ENCODE measurements at places on chromosomes 16 and 17.

DNA sequence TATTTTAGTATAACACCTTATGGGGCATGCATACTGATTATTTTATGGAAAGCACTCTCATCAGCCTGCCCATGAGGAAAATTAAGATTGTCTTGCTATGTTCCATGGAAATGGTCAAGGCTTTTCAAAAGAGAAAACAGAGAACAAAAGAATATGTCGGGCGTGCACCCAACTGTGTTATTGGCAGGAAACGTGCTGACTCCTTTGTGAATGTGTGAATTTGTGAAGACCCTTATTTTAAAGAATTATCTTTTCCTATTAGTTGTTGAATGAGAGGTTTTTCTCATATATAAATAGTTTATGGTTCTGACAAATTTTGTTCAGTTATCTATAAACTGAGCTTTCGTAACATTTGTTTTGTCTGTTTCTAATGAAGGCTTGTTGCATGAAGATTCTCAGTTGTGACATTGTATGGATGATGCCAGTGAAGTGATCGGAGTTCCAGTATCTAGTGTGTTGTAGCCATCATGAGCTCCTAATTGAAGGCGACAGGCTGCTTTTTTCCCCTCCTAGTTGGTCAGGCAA lies 180.0 kb downstream of the BCAS3 start:
- no peak for DNase-seq

GRCh38 chr17:46732160-46732559 lies 86.3 kb downstream of the WNT3 start:
- no peak for DNase-seq

DNA sequence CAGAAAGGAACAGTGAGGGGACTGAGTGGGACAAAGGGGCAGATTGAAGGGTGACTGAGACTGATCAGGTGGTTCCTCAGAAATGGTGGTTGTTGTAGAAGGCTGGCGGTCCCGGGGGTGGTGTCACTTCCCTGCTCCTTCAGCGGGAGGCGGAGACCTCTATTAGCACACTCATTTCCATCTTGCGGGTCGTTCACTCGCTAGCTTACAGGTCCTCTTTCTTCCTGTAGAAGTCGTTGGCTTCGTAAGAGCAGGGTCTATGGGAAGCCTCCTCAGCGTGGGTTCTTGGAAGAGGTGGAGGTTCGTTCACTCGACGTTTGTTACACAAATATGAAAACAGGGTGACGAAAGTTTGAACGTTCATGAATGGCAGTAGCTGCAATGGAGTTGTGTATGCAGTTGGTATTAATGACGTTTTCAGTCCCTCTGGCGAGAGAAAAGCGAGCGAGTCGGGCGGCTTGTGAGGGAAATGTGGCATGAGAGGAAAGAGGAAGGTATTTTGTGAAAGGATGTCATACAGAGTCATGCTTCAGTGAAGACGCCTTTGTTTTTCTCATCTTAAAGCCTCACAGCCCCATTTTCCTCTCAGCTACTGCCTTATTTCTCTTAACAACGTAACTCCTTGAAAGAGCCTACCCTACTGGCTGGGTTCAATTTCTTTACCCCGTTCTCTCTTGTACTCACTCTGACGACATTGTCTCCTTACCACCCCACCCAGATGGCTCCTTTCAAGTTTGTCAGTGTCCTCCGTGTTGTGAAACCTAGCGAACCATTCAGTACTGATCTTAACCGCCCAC lies 667 bp downstream of the EFCAB13 start:
- peak; percentile 29 for DNase-seq

GRCh38 chr16:48627148-48627547 lies 17.2 kb upstream of the N4BP1 start:
- DNase-seq, result no peak

GRCh38 chr17:63927464-63928171 lies 4.5 kb downstream of the CD79B start:
- DNase-seq, result no peak

- no peak for DNase-seq
These were observed 25.6 kb downstream of the PIK3R6 start for GRCh38 chr17:8841844-8842243.

GRCh38 chr17:56373981-56374833 lies 219.3 kb upstream of the NOG start:
- no peak for DNase-seq

DNA sequence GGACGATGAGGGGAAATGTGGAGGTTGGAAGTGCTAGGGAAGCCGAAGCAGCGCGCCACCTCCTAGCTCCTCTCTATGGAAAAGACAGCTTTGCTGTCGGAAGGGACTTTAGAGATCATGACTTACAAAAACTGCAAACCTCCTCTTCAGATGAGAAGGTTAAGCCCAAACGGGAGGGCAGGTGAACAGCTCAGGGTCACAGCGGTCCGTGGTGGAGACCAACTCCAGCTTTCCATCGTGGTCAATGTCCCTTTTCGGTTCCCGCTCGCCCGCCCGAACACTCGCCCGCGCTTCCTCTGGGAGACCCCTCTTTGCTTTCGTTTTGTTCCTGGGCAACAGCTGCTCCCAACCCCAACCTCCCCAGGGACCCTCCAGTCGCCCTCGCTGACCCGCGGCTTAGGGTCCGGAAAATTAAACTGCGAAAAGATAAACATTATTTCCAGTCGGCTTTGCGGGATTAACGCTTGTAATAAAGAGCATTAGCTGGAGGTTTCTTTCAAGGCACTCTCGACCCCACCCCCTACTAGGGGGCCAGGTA lies 7.7 kb downstream of the IRX6 start:
- DNase-seq, result no peak

DNA sequence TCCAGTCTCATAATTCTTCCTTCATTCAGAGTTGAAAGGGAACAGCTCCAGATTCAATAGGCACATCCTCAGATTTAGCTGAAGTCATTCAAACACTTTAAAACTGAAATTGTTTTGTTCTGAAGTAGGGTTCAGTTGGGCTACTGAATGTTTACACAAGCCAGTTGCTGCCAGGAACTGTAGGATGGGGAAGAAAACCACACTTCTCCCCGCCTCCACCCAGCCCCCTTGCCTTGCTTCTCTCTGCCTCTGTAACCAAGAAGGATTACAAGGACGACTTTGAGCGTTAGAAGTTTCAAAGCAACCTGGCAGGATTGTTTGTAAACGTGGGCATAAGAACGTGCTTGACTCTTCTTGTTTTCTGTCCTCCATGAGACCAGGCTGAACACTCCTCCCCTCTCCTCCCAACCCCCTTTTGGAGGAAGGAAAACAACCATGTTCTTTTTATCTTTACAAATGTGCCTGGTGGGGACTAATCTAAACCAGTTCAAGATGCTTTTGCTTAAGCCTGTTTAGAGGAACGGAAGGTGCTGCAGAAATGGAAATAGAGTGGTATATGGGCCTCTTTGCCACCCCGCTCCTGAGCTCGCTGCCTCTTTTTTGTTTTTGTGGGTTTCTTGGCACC lies 287.9 kb downstream of the FTO start:
- DNase-seq, result no peak

DNA sequence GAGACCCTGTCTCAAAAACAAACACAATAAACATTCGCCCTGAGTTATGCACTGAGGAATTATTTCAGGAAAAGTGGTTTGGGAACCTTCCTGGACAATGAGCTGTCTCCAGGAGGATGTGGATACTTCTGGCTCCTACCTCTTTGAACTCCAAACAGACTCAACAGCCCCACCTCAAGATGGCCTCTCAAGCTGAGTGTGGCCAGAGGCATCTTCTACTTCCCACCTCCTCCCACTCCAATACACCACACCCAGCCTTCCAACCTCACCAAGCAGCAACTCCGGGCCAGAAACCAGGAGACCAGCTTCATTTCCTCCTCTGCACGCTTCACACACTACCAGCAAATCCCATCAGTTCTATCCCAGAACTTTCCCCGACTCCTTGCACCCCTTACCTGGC lies 11.6 kb downstream of the HBQ1 start:
- no peak for DNase-seq

GRCh38 chr17:74737299-74738050 lies 419 bp downstream of the RAB37 start:
- DNase-seq, result no peak

- no peak for DNase-seq
These were observed 631 bp downstream of the RETREG3 start for GRCh38 chr17:42608305-42609181.

GRCh38 chr16:3133844-3134243 lies 985 bp upstream of the ZNF213 start:
- DNase-seq, result no peak

GRCh38 chr17:75910699-75911098 lies 6.0 kb upstream of the MRPL38 start:
- no peak for DNase-seq

GRCh38 chr17:1438593-1439083 lies 17.4 kb downstream of the CRK start:
- no peak for DNase-seq

GRCh38 chr16:11877374-11877773 lies 26.0 kb upstream of the RSL1D1 start:
- DNase-seq, result no peak

GRCh38 chr17:74217037-74217730 lies 3.8 kb downstream of the TTYH2 start:
- DNase-seq, result no peak

DNA sequence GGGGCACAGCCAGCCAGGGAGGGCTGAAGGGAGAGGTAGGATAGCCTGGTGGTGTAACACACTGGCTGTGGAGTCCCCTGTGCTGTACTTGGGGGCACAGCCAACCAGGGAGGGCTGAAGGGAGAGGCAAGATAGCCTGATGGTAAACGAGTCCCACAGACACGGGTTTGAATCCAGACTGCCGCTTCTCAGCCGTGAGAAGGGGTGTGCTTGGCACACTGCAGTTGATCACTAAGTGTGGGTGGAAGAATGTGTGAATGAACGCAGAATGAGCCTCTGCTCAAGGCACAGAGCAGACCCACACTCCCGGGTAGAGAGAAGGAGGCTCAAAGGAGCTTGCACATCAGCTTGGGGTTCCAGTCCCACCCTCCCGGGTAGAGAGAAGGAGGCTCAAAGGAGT lies 71.4 kb downstream of the TIMM22 start:
- no peak for DNase-seq

- DNase-seq, result no peak
These were observed 21.6 kb upstream of the EVPL start for GRCh38 chr17:76048711-76049110.

- DNase-seq, result no peak
These were observed 21.0 kb downstream of the VASN start for GRCh38 chr16:4392382-4393239.

DNA sequence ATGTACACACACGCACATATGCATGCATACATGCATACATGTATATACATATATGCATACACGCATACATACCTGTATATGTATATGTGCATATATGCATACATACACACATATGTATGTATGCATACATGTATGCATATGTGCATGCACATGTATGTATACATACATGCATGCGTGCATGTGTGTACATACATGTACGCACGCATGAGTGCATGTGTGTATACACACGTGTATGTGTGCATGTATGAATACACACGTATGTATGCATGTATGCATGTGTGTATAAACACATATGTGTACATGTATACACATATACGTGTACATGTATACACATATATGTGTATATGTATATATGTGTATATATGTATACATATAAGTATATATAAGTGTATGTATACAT lies 28.5 kb upstream of the DLX3 start:
- DNase-seq, result no peak

DNA sequence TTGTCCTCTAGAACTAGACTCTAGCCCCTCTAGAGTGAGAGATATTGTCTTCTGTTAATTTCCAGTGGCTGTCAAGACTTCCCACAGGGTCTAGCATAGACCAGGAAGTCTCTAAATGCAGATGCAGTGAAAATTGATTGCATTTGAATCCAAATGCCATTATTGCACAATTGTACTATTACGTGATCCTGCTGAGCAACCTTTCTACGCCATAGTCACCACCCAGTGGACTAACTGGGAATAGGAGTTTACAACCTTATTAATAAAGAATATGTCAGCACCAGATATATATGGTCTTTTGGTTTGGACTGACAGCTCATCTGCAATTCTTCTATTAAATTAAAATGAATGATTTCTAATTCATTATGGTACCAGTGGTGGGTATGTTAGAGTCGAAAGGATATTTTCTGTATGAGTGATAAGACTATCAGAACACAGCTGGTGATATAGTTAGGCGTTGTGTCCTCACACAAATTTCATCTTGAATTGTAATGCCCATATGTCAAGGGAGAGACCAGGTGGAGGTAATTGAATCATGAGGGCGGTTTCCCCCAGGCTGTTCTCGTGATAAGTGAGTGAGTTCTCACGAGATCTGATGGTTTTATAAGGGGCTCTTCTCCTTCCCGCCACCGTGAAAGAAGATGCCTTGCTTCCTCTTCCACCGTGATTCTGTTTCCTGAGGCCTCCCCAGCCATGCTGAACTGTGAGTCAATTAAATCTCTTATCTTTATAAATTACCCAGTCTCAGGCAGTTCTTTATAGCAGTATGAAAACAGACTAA lies 138.9 kb upstream of the CA10 start:
- DNase-seq, result no peak

- no peak for DNase-seq
These were observed 81.6 kb upstream of the CACNG3 start for GRCh38 chr16:24174504-24174903.

Data from activated T-cell treated with anti-CD3 and anti-CD28 coated beads for 48 hours (primary cell).